Bronchial epithelial cell (primary cell): ENCODE measurements at places on chromosomes 1 and 21. TPM values are rescaled to one million over a fixed set of nuclear protein-coding genes. Genes with fewer than 3 reads are reported as not detected.

The LYPD8 gene
- total RNA-seq = not detected in 2 replicates

DNA sequence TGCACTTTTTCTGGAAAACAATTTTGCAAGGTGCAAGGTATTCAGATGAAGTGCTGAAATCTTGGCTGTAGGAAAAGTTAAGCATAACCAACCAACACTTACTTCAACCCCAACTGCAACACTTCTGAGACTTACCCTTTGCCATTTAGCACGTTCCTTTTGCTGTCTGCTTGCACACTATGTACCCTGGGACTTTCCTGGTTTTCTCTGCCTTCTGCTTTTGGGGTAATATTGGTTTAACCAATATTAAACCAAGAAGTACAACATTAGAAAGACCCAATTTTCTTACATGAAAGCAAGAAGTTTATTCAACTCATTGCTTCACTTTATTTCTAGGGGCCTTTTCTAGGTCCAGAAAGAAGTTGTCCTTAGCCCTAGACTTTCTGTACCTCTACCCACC, 193.0 kb downstream of the HLX start:
- DNase-seq = no peak

DNA sequence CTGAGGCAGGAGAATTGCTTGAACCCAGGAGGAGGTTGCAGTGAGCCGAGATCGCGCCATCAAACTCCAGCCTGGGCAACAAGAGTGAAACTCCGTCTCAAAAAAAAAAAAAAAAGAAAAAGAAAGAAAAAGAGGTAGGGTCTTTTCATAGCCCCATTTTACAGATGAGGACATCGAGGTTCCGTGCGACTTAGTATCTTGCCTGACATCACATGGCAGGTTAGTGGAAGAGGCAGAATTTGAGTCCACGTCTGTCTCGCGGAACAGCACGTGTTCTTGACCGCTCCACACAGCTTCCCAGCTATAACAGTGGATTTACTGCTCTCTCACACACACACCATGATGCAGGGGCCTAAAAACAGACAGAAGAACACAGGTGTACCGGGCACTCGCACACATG, 1.1 kb downstream of the CTRC start:
- no peak for DNase-seq

The SPATA6 gene
- 0.79 and 2.0 TPM in 2 replicates for total RNA-seq

The DNAJC6 gene
- total RNA-seq = 1.9 and 2.1 TPM in 2 replicates

The ITLN2 gene
- 0.26 TPM in 1 of 2 replicates, not detected in the other for total RNA-seq

GRCh38 chr1:11487196-11487751, 8.3 kb downstream of the DISP3 start:
- DNase-seq = no peak

The SYPL2 gene
- not detected in 2 replicates for total RNA-seq
